ENCODE measurements at places on chromosomes 12 and 14.

DNA sequence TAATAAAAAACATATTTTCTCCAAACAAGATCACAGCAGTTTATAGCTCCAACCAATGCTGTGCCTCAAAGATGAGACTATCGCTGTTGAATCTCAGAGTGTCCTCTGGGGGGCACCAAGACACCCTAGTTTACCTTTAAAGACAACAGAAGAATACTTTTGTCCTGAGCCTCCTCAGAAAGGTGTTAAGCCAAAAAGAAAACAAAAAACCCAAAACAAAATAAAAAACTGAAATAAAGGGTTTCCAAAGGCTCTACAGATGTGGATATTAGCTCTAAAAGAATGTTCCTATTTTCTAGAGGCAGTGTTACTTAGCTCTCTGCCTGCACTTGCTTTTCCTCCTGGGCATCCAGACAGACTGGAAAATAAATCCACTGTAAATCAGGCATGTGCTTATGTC lies 86.9 kb upstream of the TTC7B start:
- peak; percentile 26 for DNase-seq

- no peak for DNase-seq
Observed at GRCh38 chr12:65511134-65511834, 232.8 kb downstream of the MSRB3 start.

GRCh38 chr14:32078023-32078857 lies 1.1 kb downstream of the ARHGAP5 start:
- DNase-seq, result no peak

- DNase-seq, result no peak
Observed at GRCh38 chr14:53368711-53369201, 215.6 kb upstream of the DDHD1 start.

DNA sequence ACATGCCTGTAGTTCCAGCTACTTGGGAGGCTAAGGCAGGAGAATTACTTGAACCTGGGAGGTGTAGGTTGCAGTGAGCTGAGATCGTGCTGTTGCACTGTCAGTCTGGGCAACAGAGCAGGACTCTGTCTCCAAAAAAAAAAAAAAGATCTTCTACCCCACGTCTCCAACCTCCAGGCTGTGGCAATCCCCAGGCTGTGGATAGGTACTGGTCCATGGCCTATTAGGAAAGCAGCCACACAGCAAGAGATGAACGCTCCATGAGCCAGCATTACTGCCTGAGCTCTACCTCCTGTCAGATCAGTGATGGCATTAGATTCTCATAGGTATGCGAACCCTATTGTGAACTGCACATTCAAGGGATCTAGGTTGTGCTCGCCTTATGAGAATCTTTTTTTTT lies 6.1 kb upstream of the PTGES3 start:
- DNase-seq, result no peak

DNA sequence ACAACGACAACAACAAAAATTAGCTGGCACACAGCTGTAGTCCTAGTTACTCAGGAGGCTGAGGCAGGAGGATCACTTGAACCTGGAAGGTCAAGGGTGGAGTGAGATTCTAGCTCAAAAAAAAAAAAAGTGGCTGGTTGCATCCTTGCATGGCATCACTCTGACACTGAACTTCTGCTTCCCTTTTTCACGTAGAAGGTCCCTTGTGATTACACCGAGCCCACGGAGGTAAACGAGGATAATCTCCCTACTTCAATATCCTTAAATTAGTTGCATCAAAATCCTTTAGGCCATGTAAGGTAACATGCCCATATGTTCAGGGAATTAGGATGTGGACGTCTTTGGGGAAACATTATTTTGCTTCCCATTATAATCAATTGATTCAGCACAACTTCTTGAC lies 4.0 kb upstream of the PPP4R4 start:
- no peak for DNase-seq
